ENCODE measurements at places on chromosomes 2 and 18.

GRCh38 chr2:5387406-5387805 lies 304.8 kb upstream of the SOX11 start:
- no peak for DNase-seq

- DNase-seq: no peak
Measured at GRCh38 chr2:106982350-106982749, 96.4 kb upstream of the ST6GAL2 start.

GRCh38 chr18:54720620-54721019 lies 107.7 kb upstream of the RAB27B start:
- no peak for DNase-seq

DNA sequence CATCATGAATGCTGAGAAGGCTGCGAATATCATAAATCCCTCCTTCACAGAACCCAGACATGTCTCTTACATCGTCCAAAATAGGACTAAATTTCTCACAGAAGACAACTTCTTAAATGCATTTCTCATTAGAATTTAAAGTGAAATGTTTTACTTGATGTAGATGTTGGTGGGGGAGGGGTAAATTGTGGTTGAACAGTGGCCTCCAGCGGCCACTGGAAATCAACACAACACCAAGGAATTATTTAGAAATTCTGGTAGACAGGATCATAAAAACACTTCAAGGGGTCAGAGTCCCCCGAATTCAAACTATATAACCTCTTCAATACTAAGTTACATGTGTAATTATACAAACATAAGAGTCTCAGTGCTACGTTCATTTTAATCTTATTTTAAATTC lies 135.9 kb downstream of the ABCA12 start:
- no peak for DNase-seq

DNA sequence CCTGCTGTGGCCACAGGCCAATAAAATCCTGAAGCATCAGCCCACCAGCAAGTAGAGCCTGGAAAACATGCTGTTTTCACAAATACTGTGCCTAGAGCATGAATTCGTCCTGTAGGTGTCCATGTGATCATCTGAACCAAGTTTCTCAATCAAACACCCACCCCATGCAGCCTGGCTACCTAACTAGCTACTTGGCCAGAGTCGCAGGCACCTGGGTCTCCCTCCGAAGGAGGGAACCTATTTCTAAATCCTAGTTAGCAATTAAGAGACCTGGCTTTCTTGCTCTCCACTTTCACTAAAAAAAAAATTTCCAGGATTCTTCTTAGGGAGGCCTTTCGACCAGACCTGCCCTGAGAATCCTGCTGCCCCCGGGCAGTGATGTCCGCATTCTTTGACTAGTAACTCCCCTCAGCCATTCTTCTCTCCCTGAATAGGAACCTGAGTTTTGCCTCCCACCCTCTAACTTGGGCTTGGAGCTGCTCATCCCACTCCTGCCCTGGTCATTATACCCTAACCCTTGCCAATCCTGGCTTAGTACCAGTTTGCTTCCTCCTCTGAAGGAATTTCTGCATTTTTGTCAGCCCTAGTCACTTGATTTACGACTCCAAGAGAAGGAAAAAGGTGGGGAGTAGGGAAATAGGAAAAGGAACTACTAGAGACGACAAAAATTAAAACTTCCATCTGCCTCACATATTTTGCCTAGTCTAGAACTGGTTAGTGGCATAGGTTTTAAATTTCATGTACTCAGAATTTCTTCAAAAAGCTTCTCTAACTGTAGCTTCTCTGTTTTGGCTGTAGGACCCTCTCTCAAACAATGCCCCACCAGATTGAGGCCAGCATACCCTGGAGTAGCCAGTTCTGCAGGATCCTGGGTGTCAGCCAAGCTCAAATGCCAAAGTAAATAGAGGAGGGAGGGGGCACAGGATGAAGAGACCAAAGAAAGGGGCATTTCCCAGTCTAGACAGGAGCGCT lies 25.4 kb upstream of the TANK start:
- DNase-seq: no peak

DNA sequence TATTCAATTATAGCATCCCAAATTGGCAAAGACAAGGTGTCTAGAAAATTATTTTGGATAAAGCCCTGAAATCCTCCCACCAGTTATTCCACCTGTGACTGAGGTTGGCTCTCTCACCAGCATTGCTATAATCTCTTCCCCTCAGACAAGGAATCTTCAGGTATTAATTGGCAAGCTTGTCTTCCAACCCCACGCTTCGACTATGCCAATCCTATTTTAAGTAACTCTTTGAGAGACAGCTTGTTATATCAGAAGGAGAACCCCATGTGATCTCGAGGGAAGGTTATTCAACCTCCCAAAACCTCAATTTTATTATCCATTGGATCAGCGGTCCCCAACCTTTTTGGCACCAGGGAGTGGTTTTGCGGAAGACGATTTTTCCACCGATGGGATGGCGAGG lies 54.5 kb upstream of the NEDD4L start:
- DNase-seq: no peak

DNA sequence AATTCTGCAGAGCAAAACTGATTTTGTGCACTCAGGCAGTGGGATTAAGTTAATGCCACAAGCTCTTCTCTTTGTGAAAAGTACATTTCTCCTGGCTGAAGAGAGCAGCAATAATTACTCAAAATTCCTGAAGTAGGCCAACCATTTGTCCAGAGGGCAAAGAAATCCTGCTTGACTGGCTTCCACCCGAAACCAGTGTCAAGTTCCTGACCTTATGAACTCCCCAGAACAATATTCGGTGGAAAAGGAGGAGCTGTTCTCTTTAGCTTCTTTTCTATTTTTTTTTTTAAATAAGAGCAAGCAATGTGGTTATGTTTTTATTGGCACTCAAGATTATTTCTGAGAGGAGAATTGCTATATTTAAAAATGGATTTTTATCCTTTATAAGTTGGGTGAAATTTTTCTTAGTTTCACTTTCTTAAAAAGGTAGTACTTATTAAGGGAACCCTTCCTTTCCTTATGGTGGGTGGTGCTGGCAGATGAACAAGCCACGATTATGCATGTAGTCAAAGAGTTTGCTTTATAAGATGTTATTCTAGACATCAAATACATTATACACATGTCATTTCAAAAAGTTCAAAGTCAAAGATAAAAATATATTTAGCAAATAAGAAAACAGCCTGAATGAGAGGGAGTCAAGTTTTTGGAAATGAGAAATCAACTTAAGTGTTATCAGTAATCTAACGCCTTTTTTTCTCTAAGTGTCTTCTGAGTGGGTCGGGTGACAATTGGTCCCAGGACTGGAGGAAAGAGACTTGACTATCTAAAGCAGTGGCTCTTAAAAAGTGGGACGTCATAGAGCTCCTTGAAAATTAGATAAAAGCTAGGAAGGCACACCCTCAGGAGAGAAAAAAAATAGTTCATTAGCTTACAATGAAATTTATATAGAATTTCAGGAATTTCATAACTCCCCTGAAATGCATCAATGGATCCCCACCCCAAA lies 194.5 kb downstream of the IKZF2 start:
- no peak for DNase-seq

GRCh38 chr2:102435741-102436140 lies 12.8 kb downstream of the IL18RAP start:
- DNase-seq: no peak

GRCh38 chr18:78239090-78239457 lies 740.5 kb upstream of the SALL3 start:
- no peak for DNase-seq

DNA sequence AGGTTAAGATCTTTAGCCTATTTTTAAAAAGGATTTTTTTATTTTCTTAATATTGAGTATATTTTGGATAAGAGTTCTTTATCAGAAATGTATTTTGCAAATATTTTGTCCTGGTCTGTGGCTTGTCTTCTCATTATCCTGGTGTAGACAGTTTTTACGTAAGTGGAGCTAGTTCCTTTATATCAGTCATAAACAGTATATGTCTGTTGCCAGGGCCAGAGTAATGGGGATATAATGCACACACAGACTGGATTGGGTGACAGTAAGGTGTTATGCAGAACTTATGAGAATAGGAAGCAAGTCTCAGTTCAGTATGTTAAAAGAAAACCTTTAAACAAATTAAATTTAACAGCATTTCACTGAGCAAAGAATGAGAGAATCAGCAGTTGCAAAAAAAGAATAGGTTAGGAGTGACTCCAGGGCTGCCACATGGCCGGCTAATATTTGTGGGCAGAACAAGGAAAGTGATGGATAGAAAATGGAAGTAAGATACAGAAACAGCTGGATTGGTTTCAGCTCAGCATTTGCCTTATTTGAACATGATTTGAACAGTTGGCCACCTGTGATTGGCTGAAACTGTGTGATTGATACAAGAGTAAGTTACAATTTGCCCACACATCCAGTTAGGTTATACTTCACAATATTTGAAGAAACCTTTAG lies 61.1 kb upstream of the ZNG1B start:
- DNase-seq: no peak

- no peak for DNase-seq
Measured at GRCh38 chr2:219056896-219057708, 3.6 kb downstream of the IHH start.

GRCh38 chr2:74556831-74557370 lies 2.4 kb downstream of the DOK1 start:
- DNase-seq: no peak

GRCh38 chr2:10266133-10266620 lies 36.5 kb upstream of the HPCAL1 start:
- no peak for DNase-seq

- DNase-seq: no peak
Measured at GRCh38 chr2:232174662-232175061, 203.9 kb upstream of the ALPP start.

GRCh38 chr2:167856190-167856589 lies 391.2 kb downstream of the STK39 start:
- no peak for DNase-seq

GRCh38 chr18:21820811-21821143 lies 80.2 kb downstream of the MIB1 start:
- DNase-seq: no peak

- no peak for DNase-seq
Measured at GRCh38 chr2:101125374-101125773, 25.8 kb downstream of the TBC1D8 start.

DNA sequence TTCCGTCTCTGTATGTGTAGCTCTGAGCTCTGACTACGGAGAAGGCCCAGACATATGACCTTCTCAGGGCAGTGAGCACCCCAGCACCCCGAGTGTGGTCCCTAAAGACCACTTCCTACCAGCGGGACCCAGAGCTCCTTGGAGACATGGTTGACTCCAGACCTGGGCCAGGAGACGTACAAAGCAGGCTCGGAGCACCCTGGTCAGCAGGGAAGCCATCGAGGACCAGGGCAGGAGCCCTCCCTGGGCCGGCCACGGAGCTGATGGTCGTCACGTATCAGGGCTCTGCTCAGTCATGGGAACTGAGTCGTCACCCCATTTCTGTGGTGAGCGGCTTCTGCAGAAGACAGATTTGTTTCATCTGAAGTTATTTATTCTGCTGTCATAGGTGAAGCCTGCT lies 12.8 kb upstream of the NEU4 start:
- DNase-seq: no peak

- DNase-seq: no peak
Measured at GRCh38 chr2:121346859-121347258, 61.9 kb upstream of the TFCP2L1 start.

- DNase-seq: no peak
Measured at GRCh38 chr2:98324181-98324580, 22.1 kb upstream of the CNGA3 start.

- no peak for DNase-seq
Measured at GRCh38 chr18:12659904-12660605, 2.1 kb upstream of the SPIRE1 start.

- no peak for DNase-seq
Measured at GRCh38 chr18:48785736-48786454, 164.9 kb downstream of the SMAD7 start.

- DNase-seq: no peak
Measured at GRCh38 chr2:228522276-228522675, 340.8 kb upstream of the SPHKAP start.

DNA sequence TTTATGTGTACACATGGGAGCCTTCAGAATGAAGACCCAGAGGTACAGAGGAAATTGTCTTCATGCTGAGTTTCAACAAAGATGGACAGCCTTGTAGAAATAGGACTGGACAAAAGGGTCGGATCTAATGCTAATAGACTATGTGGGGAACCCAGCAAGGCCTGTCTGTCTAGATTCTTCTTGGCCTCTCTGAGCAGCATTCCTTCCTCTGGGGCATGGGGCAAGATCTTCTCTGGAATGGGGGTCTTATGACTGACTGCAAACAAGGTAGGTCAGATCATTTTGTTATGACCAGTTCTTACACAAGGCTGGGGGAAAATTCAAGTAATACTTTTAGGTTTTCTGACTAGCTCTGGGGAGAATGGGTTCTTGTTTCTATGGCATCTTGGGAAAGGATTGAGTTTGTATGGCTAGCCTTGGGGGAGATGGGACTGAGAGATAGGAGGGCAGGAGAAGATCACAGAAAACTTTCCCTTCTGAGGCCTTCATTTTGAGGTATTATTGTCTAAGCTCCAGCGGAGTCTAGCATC lies 14.3 kb downstream of the SPATA3 start:
- DNase-seq: no peak

DNA sequence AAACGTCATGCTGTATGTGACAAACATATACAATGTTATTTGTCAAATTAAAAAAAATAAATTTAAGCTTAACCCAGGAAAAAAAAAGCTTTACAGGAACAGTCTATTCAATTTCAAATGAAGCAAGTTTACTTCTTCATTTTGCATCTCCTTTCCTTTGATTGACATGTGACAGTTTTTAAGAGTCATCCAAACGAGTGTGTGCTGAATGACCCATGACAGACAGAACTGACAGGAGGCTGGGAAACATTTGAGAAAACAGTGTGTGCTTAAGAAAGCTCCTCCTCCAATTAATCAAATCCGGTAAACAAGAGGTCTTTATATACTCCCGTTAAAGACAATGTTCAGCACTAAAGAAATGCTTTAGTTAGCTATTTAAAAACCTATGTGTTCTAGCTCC lies 177.7 kb downstream of the SRBD1 start:
- no peak for DNase-seq

DNA sequence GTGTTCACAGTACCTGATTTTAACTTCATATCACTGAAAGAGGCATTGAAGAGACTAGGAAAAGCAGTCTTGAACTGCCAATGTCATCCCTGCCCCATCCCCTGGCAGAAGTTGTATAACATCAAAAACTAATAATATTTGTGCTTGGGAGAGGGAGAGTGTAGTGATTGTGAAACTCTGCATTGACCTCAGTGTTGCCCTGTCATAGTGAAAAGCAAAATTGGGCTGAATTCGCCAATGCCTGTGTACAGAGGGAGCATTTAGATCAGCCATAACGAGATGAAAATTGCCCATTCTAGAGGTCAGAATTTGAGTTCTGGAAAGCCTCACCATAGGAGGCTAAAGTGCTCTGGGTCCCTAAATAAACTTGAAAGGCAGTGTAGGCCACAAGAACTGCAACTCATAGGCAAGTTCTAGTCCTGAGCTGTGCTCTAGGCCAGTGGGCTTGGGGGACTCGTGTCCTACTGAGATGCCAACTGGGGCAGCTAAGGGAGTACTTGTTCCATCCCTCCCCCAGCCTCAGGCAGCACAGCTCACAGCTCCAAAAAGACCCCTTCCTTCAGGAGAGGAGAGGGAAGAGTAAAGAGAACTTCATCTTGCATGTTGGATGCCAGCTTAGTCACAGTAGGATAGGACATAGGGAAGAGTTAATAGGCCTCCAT lies 855.6 kb downstream of the TSN start:
- DNase-seq: no peak

GRCh38 chr2:232942831-232943230 lies 70.2 kb downstream of the NGEF start:
- DNase-seq: no peak

GRCh38 chr2:160652236-160652635 lies 158.6 kb upstream of the RBMS1 start:
- peak; percentile 10 for DNase-seq

GRCh38 chr2:37775908-37776250 lies 104.4 kb upstream of the CDC42EP3 start:
- DNase-seq: no peak
